Stimulated activated naive CD8-positive, alpha-beta T cell treated with anti-CD3 and anti-CD28 coated beads, Interleukin-15, amount 100 ng/mL, for 72 hours (primary cell): ENCODE measurements at places on chromosomes 1 and 21.

DNA sequence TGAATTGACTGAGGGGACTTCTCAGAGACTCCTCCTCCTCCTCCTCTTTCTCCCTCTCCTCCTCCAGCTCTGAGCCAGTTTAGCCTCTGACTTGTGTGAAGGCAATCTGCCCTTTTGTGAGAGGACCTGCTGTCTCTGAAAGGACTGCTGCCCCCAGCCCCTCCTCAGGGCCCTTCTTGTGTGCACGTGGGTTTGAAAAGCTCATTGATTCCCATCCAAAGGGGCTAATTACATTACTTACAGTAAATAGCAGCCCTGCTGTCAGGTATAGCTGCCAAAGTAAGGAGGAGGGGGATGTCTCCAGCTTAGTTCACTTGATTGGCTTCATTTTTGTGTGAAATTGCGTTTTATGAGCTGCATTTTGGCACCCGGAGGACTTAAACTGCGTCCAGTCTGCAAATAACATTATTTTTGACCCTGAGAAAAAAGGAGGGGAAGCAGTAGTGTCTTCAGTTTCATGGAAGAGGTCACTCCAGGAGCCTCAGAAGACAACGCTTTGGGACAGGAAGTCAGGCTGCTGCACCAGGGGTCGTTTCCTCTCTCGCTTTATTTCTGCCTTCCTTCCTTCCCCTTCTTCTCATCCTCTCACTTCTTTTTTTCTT is 1.8 kb upstream of the LHX9 start:
- DNase-seq: no peak

GRCh38 chr1:186683652-186684410 is 3.6 kb upstream of the PTGS2 start:
- DNase-seq: no peak

DNA sequence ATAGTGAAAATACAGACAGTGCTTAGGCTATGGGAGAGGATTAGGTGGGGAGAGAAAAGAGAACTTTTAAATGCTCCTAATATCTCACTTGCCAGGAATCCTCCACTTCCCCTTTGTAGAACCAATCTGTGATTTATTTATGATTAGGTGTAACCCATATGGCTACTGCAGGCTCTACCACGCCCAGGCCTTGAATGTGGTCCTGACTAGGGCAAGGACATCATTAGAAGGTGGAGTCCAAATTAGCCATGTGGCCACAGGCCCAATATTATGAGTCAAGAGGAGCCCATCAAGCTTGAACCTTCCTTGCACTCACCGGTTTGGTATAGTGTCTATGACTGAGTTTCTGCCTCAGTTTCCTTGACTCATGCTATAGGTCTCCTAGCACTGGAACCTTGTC is 141.4 kb downstream of the HMGB4 start:
- DNase-seq: no peak

DNA sequence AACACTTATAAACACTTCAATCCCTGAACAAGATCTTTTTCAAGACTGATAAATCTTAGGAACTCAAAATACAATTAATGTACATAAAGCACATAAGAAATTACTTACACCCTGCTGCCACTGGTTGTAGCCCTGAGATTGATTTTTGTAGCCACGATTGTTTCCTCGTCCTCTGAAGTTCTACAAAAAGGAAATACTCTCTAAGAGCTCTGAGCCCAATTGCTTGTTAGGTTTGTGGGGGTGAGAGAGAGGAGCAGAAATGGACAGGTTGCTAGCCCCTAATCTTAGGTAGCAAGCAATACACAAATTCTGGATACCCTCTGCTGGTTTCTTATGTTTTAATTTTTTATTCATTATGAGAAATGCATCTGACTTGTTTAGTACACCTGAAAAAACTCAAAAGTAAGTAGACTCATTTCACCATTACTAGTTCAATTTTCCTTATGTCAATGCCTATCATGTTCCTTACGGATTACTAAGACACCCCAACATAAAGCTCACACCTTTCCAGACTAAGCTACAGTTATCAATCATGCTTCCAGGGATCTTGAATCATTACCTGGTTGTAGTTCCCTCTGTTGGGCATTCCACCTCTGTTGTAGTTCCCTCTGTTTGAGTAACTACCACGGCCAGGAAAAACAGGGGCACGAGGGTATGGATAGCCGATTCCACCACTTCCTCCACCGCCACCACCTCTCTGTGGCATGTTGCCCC is 9.3 kb downstream of the HNRNPU start:
- DNase-seq: no peak

GRCh38 chr1:224521904-224522734 is 87.5 kb upstream of the WDR26 start:
- DNase-seq: no peak
